ENCODE measurements at places on chromosomes 2 and 18.
A peak's percentile ranks its signal among the peaks of the same experiment; 100 is the strongest.

GRCh38 chr2:69190743-69191404 lies 177.9 kb downstream of the ANTXR1 start:
- DNase-seq = no peak

DNA sequence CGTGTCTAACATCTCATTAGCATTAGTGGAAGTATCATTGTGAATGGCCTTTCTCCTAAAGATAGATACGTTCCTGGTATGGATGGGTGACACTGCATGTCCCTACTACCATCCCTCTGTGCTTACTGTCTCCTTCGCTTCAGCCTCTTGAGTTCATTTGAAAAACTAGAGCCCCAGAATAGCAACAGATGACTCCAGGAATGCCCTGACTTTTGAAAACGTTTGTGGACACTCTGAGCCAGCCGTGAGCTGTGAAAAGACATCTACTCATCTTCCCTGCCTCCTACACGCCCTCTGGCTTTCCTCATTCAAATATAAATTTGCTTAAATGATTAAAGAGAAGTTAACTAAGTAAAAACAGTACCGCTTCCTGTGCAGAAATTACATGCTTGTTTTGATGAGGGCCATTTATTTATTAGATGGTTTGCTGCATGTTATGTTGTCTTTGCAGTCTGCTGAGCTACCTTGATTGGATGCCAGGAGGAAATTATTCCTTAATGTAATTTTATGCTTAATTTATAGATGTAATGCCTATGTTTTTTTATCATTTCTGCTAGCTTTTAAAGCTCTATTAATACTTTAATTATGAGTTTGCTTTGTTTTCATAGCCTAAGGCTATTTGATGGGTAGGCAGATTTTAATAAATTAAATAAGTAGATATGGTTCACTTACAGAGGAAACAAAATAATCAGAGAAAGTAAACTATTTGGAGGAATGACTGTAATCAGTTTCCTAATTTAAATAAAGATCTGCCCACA lies 32.1 kb upstream of the MYO3B start:
- peak; percentile 13 for DNase-seq

DNA sequence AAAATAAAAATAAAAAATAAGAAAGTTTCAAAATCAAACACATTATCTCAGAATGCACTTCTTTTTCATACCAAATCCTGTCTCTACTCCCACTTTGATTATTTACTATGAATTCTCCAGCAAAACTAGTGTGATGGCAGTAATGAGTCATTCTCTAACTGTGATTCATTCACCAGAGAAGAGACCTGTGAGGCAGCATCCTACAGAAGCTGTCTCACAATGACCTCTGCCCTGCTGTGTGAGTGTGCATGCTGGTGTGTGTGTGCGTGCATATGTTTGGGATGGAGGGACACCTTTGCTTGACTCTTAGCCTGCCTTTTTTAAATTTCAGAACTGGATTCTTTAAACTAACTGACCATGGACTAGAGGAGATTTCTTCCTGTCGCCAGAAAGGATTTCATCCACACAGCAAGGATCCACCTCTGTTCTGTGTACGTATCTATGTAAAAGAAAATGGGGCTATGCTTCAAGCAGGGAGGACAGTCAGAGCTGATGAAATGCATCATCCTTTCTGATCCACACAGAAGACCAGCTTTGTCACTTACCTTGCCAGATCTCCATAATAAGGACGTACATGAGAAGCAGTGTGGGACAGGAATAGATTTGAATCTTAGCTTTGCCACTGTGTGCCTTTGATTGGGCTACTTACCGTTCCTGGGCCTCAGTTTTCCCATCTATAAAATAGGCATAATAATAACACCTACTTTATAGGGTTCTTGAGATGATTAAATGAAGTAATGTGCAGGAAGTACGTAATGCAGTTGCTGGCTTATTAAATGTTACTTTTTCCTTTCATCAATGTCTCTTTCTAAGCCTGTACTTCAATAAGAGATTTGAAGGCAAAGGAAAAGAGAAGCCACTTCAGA lies 31.2 kb downstream of the STAMBP start:
- no peak for DNase-seq

DNA sequence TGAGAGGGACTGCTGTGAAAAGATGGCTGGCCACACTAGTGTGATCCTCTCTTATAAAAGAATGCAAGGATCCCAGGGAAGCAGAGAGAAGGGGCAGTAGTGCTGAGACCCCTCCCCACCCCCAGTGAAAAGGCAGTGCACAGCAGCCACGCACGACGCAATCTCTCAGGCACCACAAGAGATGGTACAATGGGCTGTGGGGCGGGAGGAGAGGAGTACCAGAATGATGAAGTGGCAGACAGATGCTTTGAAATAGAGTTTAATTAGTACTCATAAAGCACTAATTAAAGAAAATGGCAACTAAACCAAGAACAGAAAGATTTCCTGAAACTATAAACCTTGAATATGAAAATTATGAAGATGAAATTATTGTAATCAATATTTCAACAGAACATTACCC lies 29.0 kb downstream of the B4GALT6 start:
- DNase-seq = no peak

GRCh38 chr18:23793985-23794867 lies 105.0 kb downstream of the LAMA3 start:
- no peak for DNase-seq

- no peak for DNase-seq
Observed at GRCh38 chr2:120881981-120882788, 146.5 kb downstream of the GLI2 start.

DNA sequence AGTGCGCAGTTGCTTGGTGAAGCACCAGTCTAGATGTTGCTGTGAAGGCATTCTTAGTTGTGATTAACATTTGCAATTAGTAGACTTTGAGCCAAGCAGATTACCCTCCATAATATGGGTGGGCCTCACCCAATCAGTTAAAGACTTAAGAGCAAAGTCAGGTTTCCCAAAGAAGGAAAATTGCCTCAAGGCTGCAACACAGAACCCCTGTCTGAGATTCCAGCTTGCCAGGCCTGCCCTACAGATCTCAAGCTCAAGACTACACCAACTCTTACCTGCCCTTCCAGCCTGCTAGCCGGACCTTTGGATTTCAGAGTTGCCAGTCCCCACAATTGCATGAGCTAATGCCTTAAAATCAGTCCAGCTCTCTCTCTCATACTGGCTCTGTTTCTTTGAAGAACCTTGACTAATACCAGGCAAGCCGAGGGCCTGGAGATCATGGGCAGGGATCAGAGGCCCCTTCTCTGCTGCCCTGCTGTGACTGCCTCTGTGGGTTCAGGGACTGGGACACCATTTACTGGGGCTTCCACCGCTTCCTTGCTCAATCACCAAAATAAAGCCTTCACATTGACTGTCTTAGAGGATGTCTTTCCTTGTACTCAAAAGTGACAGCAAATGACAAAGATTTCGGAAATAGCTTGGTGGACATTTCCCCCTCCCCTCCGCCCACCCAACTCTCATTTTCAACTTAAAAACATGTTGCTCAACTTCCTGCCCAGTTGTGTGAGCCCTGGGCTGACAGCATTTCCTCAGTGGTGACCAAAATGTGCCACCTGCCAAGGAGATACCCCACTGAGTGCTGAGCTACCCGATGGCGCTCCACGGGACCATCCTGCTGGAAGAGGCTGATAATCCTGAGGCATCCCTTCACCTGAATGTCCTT lies 86.7 kb downstream of the GALNT14 start:
- no peak for DNase-seq

DNA sequence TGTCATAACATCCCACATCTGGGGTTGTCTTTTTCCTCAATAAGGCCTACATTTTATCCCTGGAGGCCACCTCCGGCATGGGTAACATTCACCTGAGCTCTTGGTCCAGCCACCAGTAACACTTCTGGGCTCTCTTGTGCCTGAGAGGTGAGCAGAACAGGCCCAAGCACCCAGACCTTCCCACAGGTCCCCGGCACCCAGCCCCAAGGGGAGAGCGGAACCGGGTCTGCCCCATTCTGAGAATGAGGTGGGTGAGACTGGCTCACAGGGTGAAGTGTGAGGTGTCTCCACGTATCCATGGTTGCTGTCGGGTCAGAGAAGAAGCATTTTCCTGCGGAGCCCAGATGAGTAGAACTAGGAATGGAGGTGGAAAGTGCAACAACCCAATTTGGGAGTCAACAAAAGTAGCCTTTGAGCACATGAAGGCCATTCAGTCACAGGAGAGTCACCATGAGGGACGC lies 496.7 kb upstream of the MYT1L start:
- DNase-seq = no peak

DNA sequence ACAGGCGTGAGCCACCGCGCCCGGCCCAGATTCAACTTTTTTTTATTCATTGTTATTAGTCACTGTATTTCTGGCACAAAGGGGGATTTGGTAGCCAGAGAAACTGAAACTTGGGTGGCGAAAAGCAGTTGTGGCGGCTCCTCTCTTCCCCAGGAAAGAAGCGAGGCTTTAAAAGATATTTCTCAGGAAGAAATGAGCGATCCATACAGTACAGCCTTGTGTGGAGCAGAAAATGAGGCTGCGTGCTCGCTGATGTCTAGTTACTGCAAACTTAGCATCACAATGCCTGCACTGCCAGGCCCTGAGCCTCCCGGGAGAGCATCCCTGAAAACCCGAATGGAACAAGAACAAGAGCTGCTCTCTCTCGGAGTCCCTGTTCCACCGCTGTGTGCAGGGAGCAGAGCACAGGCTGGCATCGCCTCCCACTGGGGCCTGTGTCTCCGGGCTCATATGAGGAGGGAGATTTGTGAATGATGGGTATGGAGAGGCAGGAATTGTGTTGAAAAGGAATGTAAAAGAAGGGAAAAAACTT lies 234.0 kb downstream of the ZNF516 start:
- no peak for DNase-seq

DNA sequence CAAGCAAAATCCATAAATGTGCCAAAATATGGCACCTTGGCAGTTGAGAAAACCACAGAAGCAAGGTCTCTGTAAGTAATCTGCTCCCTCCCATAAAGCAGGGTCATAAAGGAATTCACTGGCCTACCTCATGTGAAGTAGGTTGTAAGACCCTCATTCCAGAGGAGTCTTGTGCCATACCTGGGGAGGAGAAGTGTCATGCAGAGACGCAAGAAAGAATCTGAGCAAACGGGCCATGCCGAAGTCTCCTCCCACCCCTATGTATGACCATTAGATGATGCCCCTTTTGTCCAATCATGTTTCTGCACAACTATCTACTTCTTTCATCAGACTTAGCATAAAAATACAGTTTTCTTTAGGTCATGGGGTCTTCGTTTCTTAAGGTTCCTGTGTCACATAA lies 14.6 kb downstream of the NMUR1 start:
- DNase-seq = no peak

- DNase-seq = no peak
Observed at GRCh38 chr2:225274751-225275150, 124.8 kb upstream of the NYAP2 start.

All from GM20000 (cell line).